T-cell (primary cell): ENCODE measurements at places on chromosomes 4 and X. TPM values are rescaled to one million over a fixed set of nuclear protein-coding genes. Genes with fewer than 3 reads are reported as not detected.

- H3K27ac ChIP-seq, result peak overlapping the region; percentile 94
- H3K4me3 ChIP-seq, result no peak overlapping the region
- H3K4me1 ChIP-seq, result peaks cover 58% of the 10 kb centered on the region
Observed at GRCh38 chrX:119756926-119757635, 1.3 kb upstream of the SOWAHD start.

DNA sequence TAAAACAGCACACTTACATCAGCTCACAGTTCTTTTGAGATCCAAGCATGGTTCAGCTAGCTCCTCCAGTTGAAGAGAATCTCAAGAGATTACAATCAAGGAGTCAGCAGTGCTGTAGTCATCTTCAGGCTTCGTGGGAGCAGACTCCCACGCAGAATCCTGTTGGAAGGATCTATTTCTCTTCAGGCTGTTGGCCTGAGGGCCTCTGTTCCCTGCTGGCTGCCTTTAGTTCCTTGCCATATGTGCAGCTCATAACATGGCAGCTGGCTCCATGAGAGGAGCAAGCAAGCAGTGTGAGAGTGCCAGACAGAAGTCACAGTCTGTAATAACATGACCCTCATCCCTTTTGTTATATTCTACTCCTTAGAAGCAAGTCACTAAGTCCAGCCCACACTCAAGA, 168.6 kb downstream of the COX18 start:
- no peak for DNase-seq
- H3K4me1 ChIP-seq, result no peaks in the 10 kb centered on the region
- no peaks in the 10 kb centered on the region for H3K36me3 ChIP-seq
- H3K4me3 ChIP-seq, result no peak overlapping the region
- H3K27ac ChIP-seq, result no peak overlapping the region

Gene SNX12
- 33.1 TPM for total RNA-seq

- H3K4me1 ChIP-seq, result no peaks in the 10 kb centered on the region
- no peak overlapping the region for H3K4me3 ChIP-seq
- H3K27ac ChIP-seq, result no peak overlapping the region
- DNase-seq, result no peak
Observed at GRCh38 chrX:65406532-65406931, 128.1 kb downstream of the LAS1L start.

- no peak for DNase-seq
- no peaks in the 10 kb centered on the region for H3K36me3 ChIP-seq
- no peaks in the 10 kb centered on the region for H3K27me3 ChIP-seq
Observed at GRCh38 chr4:56317749-56318148, 69.5 kb downstream of the AASDH start.

Gene TLR6
- 3.2 TPM for total RNA-seq

Gene SPANXA2
- total RNA-seq, result not detected

Gene PABPC1L2A
- total RNA-seq, result not detected

- DNase-seq, result peak; percentile 46
- H3K4me3 ChIP-seq, result no peak within 1 kb of the TSS
- no peaks in the 10 kb centered on the region for H3K36me3 ChIP-seq
- no peaks in the 10 kb centered on the region for H3K27me3 ChIP-seq
Observed at GRCh38 chrX:153763989-153764755, at the start of gene PLXNB3. Gene PLXNB3, plus strand, starts transcription at chrX:153764249. Its CDS starts 1,287 bp downstream, at chrX:153765536.

DNA sequence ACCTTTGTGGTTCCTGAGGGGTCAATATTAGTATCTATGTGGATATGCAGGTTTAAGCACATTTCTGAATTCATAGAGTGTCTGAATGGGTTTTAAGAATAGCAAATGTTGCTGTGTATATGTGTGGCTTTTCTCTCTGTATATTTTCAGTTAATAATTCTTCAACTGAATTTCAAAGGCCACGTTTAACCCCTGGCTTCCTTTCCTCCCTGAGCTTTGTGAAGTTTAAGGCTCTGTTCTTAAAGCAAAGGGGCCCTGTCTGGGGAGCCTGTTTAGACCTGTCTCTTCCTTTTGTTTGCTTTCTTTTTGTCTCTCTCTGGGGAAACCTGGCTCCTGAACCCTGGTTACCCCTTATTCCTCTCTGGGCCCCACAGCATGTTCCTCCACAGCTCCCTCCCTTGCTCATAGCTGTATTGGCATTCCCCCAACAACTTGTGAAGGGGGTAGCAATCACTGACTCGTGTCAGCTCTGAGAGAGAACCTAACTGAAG, 139.1 kb downstream of the COL4A6 start:
- no peaks in the 10 kb centered on the region for H3K27me3 ChIP-seq
- H3K27ac ChIP-seq, result no peak overlapping the region
- no peaks in the 10 kb centered on the region for H3K36me3 ChIP-seq
- no peak overlapping the region for H3K4me3 ChIP-seq

GRCh38 chr4:155604718-155605626, 61.7 kb upstream of the GUCY1A1 start:
- no peaks in the 10 kb centered on the region for H3K36me3 ChIP-seq
- H3K27ac ChIP-seq, result no peak overlapping the region
- no peaks in the 10 kb centered on the region for H3K27me3 ChIP-seq
- no peak for DNase-seq
- H3K4me1 ChIP-seq, result no peaks in the 10 kb centered on the region
- no peak overlapping the region for H3K4me3 ChIP-seq
